ENCODE measurements at places on chromosomes 2 and 18. TPM values are rescaled to one million over a fixed set of nuclear protein-coding genes. Genes with fewer than 3 reads are reported as not detected.

DNA sequence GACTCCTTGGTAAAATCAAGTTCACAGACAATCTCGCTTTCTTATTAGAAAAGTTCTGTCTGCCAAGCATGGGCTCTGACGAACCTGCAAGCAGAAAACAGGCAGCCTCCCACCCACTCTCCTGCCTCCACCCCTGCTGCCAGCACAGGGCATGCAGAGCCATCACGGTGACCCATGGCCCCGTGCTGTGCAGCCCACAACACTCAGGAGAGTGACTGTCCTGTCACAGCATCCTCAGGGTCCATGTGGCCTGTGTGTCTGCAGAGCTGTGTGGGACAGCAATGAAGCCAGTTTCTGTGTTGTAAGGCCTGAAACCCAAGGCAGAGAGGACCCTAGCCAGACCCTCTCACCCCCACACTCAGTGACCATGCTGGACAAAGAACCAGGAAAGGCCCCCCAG, 46.2 kb downstream of the TFCP2L1 start:
- DNase-seq: no peak

GRCh38 chr2:80815259-80815658, 510.7 kb upstream of the LRRTM1 start:
- no peak for DNase-seq

DNA sequence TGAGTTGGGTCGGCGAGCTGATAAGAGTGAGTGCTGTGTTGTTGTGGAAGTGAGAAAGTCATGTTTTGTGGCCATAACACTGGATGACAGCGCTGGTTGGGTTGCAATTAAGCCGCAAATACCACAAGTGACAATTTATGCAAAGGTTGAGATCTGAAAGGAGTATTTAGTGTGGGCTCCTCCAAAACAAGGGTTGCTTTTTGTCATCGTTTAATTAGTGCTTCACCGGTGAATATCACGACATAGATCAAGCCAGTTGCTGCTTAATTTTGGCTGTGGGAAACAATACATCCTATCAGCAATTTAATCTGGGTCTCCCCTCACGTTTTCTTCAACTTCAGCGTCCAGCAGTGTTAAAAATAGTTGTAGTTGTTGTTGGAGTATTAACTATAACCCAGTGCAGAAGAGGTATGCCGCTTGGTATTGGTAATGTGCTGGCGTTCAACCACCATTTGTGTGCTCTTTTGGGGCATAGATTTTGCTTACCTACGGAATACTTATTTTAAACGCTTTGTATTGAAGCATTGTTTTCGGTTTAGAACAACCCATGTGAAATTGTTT, 662 bp downstream of the ACVR2A start:
- peak; percentile 25 for DNase-seq

Gene ANKRD62
- not detected for polyA plus RNA-seq

GRCh38 chr2:42848265-42848664, 55.9 kb upstream of the HAAO start:
- no peak for DNase-seq

DNA sequence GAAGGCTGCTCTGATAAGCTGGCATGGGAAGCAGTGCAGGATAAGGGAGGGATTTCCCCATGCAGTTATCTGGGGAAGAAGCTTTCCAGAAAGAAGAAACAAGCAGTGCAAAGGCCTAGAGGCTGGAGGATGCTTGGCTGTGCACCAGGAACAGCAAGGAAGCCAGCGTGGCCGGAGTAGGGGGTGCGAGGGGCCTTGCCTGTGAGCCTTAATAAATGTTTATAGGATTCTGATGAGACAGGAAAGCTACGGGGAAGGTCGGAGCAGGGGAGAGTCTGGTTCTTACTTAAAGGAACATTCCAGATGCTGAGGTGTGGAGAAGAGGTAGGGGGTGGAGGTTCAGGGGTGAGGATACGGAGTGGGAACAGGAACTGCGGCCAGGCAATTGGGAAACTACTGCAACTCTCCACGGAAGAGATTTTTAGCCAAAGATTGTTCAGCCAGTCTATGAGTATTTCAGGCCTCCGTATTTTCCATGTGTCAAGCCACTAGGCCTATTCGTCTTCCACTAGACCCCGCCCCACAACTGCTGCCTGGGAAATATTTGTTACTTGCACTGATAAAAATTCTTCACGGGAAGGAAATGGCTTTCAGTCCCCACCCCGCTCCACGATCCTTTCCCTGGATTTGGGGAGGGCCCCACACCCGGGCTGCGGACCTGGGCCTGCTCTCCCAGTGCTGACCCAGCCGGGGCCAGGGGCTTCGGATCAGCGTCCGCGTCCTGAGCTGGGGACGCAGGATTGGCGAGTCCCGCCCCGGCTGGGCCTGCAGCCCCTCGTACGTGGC, 516 bp downstream of the EIF2AK2 start:
- peak; percentile 79 for DNase-seq

DNA sequence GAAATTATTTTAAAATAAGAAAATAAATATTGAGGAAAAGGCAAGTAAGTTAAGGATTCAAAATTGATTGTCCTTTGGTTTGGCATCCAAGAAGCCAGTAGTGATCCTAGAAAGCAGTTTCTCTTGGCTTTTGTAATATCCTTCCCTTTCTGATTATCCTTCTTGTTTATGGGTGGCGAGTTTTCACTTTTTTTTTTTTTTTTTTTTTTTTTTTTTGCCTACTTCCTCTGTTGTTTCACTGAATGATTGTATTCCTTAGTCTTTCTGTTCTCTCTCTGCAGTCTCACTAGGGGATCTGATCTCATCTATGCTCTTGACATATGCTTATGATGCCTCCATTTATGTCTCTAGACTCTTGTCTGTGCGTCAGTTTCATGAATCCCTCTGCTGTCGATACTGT, 4.2 kb downstream of the NAPG start:
- DNase-seq: no peak

- DNase-seq: no peak
These were observed 890.7 kb upstream of the POU3F3 start for GRCh38 chr2:103963146-103963725.

Gene GAREM2
- 5.3 TPM for polyA plus RNA-seq

Gene FIGN
- polyA plus RNA-seq: 3.0 TPM

Gene MPP4
- polyA plus RNA-seq: not detected
